ENCODE measurements at places on chromosomes 7 and 10.

DNA sequence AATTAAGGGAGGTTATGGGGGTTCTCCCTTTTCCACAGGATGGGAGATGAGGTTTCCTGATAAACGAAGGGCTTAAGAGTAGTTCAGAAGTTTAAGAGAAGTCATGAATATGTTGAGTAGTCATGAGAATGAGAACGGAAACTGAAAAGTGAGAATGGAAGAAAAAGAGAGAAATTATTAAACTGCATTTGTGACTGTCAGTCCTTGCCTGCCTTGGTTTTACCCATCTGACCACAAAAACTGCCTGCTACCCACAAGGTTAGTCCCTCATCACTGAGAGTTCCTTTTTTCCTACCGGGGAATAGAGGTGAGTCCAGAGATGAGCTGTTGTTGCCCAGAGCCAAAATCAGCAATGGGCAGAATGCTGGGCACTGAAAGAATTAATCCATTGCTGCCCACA lies 174.1 kb upstream of the BET1 start:
- no peak for DNase-seq

DNA sequence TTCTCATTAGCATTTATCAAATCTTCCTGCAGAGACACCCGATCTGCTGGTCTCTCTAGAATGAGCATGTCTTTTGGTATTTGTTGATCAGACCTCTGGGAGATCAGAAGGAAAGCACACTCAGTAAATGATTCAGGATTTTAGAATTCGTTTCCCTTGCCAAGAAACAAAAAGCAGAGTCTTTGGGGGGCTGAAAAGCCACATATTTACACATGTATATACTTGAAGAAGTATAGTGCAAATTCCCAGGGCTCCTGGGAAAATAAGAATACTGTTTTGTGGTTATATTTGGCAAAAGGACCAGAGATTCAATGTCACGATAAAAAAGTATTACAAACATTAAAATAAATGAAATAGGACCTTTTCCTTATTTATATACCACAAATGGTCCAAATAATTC lies 100.2 kb downstream of the AGMO start:
- no peak for DNase-seq

- no peak for DNase-seq
Observed at GRCh38 chr7:25953859-25954258, 198.1 kb upstream of the NFE2L3 start.

- no peak for DNase-seq
Observed at GRCh38 chr10:76007667-76008181, 576.3 kb downstream of the LRMDA start.

DNA sequence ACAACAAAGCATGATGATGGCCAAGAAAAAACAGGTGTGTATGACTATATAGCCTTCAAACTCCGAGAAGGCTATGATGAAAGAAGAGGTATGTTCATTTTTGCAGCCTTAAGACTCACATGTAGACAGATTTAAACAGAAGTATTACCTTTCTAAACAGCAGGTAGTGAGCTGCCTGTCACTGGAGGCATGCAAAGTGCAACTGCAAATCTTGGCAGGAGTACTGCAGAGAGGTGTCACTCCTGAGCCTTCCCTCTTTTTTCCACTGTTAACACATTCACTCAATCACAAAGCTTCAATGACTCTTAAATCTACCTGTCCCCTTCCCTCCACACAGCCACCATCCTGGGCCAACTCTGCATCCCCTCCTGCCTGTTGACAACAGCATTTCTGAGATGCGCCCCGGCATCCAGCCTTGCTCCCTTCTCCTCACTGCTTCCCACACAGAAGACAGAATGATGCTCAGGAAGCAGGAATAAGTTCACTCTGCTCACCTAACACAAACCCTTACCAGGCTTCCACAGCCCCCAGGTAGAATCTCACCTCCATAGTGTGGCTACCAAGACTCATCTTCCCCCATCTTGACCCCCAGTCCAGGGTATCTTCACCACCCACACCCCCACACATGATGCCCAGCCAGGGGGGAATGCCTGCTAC lies 161.9 kb upstream of the ZMIZ1 start:
- no peak for DNase-seq

GRCh38 chr10:79234391-79235315 lies 112.6 kb upstream of the PPIF start:
- no peak for DNase-seq

DNA sequence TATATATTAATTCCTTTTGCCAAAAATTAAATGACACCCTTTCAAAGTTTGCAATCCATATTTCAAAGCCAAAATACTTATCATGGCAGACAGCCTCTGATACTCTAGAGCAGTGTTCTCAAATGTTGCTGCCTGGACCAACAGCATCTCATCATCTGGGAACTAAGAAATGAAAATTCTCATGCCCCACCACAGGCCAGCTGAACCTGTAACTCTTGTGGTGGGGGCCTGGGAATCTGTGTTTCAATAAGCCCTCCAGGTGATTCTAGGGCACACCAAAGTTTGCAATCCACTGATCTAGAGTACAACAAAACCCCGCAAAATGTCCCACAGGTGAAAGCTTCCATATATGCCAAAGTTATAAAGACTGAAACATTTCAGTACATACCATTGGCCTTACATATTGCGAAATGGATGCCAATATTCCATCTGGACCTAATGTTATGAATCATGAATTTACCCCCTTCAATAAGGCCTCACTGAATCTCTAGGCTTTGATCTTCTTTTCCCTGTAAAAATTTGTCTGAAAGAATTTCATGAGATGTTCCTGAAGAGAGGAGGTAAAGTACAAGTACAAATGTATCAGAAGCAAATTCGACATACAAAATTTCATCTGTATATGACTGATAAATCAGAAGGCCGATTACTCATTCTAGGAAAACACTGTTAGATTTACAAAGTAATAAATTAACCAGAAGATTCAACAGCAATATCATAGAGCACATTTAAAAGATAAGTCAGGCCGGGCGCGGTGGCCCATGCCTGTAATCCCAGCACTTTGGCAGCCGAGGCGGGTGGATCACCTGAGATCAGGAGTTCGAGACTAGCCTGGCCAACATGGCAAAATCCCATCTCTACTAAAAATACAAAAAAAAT lies 25.3 kb upstream of the EPC1 start:
- no peak for DNase-seq

DNA sequence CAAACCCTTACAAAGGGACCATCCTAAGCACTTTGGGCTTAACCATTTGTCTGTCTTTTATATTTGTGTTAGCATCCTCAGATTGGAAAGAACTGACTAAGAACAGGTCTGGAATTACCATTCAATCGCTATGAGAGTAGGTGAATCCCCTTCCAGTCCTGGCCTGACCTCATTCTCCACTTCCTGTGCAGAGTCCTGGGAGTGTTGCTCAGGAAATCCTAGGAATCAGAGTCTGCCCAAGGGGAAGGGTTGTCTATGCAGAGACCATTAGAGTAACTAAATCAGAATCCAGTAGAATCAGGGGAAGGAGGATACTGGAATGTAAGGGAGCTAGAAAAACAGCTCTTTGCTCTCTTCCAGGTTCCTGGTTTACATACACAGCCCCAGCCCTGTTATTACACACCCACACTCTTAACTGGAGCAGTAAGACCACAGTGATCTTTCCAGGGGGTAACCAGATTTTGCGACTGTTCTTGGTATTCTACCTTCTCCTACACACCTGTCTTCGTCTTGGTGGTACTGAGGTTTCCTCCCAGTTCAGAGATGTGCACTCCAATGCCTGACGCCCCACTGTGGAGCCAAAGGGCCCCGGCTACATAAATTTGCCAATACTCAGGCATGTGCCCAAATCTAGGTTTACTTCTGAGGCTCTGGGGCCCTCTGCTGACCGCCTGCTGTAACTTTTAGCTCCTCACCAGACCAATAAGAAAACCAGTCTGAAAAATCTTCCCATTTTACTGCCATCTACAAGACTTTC lies 103.7 kb downstream of the RNF216 start:
- DNase-seq = no peak

- no peak for DNase-seq
Observed at GRCh38 chr7:3767917-3768777, 467.1 kb downstream of the SDK1 start.

DNA sequence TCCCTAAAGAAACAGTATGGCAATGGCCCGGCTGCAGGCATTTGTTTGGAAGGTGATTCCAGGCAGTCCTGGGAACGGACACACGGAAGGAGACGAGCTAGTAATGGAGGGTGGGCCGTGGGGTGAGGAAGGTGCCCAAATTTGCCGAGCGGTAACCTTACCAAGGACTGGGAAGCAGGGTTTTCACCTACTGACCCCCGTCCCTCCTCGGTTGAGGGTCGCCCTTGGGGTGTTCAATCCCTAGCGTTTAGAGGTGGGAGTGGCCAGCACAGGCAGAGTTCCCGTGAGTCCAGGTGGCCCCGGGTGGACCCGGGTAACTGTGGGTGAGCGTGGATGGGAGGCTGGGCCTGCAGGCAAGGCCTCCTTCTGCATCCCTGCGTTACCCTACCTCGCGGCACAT lies 198.8 kb downstream of the TCERG1L start:
- no peak for DNase-seq

DNA sequence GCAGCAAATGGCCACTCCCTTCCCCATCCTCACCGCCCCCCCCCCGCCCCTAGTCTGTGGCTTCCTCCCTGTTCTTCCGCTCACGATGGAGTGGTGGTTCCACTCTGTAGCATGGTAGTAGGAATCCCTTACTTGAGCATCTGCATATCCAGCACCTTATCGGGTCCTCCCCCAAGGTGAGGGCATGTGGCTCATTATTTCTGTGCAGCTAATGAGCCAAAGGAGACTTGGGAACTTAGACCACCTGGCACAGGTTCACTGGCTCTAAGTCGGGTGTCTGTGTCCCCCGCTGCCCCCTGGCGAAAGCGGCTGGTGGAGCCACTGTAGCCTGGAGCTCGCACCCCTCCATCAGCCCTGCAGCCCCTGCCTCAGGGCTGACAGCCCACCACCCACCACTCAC lies 22.8 kb upstream of the GPR26 start:
- DNase-seq = no peak

DNA sequence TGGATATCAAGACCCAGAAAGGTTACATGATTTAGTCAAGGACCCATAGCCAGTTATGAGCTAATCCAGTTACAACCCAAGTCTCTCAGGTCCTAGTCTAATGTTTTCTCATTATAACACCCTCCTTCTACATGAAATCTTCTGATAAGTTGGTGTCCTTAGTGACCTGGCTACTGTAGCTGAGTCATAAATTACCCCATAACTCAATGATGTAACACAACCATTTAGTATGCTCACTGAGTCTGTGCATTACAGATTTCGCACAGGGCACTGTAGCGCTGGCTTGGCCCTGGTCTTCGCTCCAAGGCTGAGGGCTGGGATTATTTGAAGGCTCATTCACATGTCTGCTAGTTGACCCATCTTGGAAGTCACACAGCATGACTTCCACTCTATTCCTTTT lies 36.0 kb upstream of the GLCCI1 start:
- no peak for DNase-seq

GRCh38 chr10:36224431-36224985 lies 582.4 kb upstream of the FZD8 start:
- no peak for DNase-seq

GRCh38 chr10:11823122-11823988 lies at the start of gene PROSER2:
Gene PROSER2 (plus strand): TSS chr10:11823356. CDS start chr10:11852078, 28,722 bp downstream.
- no peak for DNase-seq

DNA sequence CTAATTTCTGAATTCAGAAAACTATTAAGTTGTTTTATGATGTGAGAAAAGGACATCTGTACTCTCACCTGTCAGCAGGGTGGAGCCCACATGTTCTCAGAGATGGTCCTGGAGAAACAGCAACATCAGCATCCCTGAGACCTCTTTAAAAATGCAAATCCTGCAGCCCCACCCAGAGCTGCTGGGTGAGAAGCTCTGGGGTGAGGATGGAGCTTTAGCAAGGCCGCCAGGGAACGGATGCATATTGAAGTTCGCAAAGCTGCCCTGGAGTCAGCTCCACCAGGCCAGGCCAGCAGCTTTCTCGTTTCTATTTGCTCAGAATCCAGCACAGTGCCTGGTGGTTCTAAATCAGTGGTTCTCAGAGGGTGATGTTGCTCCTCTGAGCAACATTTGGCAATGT lies 49.1 kb downstream of the PRKCQ start:
- DNase-seq = no peak

GRCh38 chr7:96316949-96317348 lies 4.9 kb downstream of the SLC25A13 start:
- DNase-seq = no peak

- no peak for DNase-seq
Observed at GRCh38 chr7:28490831-28491230, 78.5 kb downstream of the CREB5 start.

DNA sequence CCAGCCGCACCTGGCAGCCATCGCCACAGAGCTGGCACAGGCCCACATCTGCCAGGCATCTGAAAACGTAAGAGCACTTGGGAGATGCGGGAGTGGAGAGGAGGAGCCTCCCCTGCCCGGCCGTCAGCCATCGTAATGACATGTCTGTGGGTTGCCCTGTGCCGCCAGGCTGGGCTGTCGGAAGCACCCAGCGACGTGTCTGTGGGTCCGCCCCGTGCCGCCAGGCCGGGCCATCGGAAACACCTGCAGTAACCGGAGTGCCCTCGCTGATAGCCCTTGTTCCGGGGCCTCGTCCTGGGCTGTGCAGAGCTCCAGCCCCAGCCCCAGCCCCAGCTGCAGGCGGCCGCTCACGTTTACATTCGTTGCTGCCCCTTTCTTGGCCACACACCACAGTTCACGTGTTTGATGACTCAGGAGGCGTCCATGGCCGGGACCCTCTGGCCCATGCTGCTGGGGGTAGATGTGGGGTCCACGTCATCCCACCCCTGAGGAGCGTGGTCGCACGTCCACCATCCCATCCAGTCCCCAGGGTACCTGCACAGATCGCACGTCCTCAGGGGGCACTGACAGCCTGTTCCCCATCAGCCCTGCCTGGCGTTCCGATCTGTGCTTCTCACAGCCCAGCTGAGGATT lies 30.0 kb upstream of the PRKAR1B start:
- DNase-seq = no peak

DNA sequence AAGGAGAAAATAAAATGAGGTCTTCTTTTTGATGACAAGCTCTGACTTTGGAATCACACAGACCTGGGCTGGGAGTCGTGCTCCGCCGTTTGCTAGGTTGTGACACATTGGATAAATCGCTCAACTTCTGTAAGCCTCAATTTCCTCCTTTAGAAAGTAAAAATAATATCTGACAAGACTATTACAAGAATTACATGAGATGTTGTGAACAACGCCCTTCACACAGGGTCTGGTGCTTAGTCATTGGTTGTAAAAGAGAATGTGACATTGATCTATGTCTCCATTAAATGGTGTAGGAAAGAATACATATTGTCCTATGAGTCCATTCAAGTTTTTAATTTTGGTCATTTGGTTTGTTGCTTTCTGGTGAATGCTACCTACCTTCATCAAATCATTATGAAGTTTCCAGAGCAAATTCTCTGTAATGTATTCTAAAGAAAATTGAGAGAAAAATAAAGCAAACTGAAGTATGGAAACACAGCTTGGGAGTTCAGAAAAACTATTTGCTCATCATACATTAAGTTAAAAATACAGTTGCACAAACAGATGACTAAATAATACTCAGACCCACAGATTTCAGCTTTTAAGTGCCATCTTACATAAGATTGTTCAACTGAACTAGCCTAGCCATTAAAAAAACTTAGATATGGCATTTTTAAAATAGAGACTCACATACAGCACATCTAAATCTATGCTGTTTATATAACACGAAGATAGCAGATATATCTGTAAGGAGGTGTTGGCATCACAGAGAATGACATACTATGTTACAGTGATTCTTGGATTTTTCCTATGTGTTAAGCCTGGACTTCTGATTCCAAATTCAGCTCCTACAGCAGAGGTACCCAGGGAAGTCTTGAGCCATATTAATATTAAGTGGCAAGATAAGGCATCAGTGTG lies 12.3 kb upstream of the ADRB1 start:
- no peak for DNase-seq
